Activated CD4-positive, alpha-beta T cell treated with anti-CD3 and anti-CD28 coated beads for 4 hours (primary cell): ENCODE measurements at places on chromosomes 6 and 20.

DNA sequence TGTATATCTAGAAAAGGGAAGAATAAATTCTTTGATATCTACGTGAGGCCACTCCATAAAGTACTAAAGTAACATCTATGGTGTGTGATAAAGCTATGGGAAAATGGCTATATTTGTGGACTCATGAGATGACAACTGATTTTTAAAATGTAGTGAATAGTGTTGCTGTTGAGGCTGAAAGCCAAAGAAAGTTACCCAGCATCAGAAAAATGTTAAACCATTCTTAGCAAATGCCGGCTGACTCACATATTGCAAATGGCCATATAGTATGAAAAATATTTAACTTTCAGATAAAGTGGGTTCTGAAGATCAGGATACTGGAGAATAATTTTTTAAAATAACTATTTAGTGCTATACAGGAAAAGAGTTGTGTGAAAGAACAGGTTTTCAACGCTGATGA lies 129.9 kb upstream of the GRIK2 start:
- no peak for DNase-seq

DNA sequence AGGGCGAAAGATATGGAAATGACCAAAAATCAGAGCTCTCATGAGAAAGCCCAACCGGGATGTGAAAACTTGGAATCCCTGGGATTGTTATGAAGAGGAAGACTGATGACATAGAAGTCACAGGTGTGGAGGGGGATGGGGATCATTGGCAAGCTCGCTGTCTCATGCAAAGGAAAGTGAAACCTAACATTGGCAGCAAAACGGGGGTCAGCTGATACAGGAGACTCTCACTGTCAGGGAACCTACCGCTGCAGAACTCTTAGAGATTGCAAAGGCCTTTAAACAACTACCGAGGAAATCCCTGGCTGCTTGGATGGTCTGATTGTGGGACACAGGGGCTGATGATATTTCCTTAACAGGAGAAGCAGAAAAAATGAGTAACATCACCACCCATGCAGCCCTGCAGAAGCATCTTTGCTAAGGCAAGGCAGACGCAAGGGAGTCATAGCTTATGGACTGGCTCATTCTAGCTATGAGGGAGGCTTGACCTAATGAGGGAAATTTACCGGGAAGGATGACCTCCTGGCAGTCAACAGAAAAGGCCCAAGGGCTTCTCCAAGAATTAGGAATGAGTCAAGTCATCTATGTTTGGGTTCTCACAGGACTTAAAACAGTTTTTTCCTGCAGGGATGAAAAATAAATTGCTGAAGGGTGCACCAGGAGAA lies 7.0 kb downstream of the MUC21 start:
- peak; percentile 17 for DNase-seq

- no peak for DNase-seq
Measured at GRCh38 chr6:170434821-170435155, 118.3 kb downstream of the PSMB1 start.

- no peak for DNase-seq
Measured at GRCh38 chr6:124885171-124885570, 77.1 kb upstream of the RNF217 start.

DNA sequence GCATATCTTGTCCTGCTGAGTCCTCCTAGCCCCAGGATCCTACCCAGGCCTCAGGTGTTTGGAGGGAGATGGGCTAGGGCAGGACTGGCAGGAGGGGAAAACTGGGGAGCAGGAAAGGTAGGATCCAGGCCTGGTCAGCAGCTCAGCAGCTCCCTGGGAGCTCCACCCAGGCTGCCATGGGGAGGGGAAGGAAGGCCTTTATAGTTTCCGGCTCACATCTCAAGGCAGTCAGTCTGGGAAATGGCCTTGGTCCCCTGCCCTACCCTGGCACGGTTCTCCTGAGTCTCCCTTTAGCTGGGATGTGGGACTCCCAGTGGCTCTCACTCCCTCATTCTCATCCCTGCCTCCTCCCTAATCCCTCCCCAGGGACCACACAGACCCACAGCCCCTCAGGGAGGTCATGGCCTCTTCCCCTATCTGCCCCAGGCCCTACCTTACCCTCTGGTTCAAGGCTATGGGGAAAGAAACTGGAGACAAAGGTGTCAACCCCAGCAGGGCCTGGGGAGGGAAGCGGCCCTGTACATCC lies 1.6 kb downstream of the SLC44A4 start:
- DNase-seq: no peak

DNA sequence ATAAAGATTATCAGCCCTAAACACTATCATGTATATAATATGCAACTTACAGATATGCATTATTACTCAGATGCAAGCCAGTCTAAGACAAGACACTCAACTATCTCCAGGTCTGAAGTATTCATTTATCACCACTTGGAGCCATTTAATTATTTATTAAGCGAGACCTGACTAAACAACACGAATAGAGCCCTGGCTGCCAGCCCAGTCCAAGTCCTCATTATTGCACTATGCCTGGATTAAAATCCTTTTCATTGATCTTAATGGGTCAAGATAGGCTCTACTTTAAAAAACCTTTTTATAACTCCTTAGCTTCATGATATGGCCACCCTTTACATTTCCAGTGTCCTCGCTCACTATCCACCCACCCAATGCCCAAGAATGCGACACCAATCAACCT lies 183.1 kb upstream of the MARCKS start:
- DNase-seq: no peak

DNA sequence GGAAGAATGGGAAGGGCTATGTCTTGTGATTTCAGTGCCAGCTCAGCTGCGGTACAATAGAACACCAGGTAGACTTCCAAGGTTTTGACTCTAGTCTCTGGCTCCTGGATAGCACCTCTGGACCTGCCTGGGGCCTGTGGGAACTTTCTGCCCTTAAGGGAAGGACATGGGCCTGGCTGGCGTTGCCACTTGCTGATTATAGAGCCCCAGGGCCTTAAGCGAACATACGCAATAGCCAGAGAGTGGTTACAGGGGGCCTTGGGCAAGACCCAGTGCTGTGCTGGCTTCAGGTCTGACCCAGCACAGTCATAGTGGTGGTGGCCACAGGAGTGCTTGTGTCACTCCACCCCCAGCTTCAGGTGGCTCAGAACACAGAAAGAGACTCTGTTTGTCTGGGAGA lies 131.1 kb upstream of the COL21A1 start:
- no peak for DNase-seq

DNA sequence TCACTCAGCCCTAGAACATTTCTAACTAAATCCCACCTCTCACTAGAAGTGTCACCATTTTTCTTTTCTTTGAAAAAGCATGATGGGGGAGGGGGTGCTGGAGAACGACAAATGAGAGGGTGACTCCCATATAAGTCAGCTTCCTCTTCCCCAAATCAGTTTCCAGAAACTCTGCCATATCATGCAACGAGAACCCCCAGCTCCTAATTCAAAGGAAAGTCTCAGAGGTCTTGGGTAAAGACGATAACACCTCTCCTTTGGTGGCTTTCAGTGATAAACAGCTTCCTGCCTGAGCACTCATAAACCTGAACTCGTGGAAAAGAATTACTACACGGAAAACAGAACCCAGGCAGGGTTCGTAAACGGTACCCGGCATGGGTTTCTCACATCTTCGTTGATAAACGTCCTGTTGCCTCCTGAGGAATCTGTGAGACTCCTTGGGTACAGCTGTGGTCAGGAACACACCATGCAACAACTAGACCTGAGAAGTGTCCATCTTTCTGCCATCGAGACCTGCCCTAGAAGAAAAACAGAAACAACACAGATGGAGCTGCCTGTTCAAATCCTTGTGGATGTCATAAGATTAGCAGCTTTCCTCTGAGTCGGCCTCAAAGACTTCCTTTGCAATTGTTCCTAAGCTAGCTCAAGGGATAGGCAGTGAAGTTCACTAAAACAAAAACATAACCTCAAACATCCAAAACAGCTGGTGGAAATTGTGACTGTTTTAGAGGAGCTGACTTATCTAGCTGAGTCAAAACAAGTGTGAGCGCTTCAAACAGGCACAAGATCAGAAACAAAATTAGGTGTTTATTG lies 185.8 kb upstream of the PRDM1 start:
- DNase-seq: no peak

DNA sequence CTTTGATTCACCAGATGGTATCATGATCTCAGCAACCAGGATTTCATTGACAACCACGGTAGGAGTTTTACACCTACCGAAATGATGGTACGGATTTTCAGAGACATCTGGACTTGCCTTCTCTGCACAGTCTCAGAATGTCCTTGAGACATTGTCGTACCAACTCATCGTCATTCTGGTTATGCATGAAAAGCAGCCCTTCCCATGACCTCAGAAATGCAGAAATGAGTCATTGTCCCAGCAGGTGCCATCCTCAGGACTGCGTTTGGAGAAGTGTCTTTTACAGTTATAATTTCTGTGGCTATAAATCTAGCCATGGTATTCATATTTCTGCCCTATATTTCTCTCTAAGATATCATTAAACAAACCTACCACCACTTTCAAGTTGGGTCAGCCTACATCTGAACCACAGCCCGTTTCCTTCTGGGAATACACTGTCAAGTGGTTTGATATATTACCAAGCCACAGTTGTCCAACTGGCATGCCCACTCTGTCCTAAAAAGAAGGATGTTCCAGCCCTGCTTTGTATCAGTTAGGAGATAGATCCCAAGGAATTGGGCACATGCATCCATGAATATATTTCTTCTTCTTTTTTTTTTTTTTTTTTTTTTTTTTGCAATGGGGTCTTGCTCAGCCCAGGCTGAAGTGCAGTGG lies 7.5 kb upstream of the BFSP1 start:
- DNase-seq: no peak

DNA sequence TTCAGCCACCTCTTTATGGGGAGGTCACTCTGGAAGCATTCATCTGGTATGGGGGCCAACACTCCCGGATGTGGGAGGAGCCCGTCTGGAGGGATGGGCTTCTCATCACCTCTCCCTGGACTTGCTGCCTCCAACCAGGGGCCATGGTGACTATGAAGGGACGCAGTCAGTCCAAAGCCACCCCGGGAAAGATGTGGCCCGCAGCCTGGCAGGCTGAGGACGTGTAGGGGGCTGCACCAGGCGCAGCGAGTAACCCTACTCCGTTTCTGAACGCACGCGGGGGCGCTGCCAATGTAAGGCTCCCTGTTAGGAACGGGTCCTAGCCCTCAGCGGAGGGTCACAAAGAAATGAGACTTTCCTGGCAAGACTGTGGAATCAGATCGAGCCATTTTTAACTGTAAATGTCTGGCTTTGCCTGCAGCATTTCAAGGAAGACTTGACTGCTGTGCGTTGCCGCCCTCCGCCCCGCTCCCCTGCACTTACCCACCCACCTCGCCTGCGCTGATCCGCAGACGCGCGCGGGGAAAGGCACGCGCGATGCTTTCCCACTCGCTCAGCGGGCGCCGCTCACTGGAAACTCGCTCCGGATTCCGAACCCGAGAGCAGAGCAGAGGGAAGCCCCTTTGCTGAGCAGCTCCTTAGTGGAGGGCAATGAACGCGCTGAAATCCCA lies 55.1 kb downstream of the IL20RA start:
- no peak for DNase-seq

DNA sequence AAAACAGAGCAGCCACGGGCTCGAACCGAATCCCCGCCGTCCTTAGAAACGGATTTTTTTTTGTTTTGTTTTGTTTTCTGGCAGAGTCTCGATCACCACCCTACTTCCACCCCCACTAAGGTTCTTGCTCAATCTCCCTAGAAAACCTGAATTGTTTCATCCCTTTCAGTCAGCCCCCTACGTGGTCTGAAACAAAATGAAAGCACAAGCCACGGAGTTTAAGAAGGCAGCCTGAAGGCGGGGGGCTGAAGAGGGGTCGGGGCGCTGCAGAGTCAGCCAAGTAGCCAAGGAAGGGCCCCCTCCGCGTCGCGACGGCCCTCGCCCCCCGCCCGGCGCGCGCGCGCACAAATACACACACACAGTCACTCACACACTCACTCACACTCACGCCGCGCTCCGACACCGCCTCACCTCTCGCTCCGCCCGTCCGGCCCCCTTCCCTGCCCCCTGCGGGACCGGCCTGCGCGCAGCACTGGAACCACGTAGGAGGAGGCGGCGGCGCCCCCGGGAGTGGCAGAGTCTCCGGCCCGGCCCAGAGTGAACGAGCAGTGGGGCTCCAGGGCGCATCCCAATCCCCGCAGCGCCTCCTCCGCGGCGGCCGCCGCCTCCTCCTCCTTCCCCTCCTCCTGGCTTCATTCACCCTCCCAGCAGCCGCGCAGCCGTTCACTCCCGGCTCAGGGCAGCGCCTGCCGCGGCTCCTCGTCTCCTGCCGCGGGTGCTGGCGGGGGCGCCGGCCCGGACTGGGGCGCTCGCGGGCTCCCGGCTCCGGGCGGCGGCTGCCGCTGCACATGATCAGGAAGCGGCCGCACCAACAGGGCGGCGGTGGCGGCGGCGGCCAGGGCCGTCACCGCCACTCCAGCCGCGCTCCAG lies 1.4 kb downstream of the ATXN1 start:
- DNase-seq: peak; percentile 71
